Lower lobe of right lung (tissue), 2 donors: ENCODE measurements at places on chromosomes 3 and 15.

DNA sequence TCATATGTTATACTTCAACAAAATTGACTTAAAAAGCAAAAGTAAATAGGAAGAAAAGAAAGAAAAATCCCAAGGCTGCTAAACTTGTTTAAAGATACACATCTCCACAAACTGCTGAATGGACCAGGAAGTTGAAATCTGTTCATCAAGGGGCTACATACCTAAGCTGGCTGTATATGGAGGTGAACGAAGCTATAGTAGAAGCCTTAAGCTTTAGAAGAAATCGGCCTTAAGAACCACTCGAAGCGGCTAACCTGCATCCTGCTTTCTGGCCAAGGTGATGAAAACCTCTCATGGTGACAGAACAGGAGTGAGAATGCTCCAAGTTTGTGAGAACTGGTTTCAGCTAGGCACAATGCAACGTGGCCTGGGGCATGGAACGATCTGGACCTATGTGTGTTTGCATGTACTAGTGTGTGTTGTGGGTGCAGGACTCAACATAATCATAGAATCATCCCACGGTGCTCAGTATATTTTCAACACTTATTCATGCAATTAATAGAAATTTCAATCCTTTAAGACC lies 31.3 kb upstream of the SPTBN5 start:
- no peak for DNase-seq

DNA sequence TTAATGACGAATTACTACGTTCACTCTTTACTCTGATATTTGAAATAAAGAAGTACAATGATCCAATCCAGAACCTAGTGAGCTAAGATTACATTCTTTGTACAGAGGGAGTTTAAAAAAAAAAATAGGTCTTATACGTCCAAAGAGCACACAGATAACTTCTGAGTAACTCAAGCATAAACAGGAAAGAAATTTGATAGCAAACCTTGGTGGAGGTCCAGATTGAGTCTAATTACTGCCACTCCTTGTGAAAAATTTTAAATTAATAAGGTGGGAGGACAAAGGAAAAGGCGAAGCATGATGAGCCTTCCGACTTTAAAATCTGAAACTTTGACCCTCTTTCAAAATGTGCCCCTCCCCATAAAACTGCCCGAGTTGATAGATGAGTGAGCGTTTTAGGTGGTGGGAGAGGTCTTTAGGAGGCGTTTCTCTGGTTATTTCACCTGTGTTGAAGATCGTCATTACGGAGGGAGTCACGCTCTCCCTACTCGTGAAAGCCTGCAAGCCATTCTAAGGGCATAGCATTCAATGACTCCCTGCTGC lies 127.0 kb upstream of the ROBO2 start:
- DNase-seq = no peak

- DNase-seq = no peak
Observed at GRCh38 chr3:127067116-127067910, 84.4 kb downstream of the PLXNA1 start.

- DNase-seq = no peak
Observed at GRCh38 chr15:70835415-70835814, 18.5 kb downstream of the LARP6 start.

- DNase-seq = no peak
Observed at GRCh38 chr3:188646592-188646991, 492.6 kb downstream of the LPP start.

GRCh38 chr15:83930392-83931212 lies 276.7 kb downstream of the ADAMTSL3 start:
- no peak for DNase-seq

DNA sequence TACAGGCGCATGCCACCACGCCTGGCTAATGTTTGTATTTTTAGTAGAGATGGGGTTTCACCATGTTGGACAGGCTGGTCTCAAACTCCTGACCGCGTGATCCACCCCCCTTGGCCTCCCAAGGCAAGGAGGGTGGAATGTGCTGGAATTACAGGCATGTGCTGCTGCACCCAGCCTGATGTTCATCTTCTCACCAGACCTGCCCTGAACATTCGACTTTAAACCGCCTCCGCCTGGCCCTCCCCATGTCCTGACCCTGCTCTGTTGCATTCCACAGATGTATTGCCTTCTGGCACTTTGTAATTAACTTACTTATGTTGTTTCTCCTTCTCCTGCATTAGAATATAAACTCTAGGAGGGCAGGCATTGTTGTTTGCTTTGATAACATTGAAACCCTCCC lies 102.1 kb downstream of the LINGO1 start:
- no peak for DNase-seq

DNA sequence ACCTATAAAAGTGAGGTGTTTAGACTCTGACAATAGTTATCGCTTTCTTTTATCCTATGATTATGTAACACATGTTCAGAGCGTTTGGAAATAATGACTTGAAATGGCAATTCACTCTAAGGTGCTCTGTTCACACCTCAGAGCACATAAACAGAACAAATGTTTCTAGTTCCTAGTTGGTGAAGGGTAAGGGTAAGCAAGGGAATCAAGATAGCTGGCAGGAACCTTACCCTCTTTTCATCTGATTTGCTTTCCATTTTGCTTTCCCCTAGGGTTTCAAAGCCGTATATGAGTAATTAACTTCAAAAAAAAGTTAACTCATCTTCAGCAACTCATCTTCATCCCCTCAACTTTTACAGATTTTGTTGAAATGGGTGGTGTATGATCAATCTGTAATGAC lies 2.3 kb upstream of the ATOSA start:
- no peak for DNase-seq

- no peak for DNase-seq
Observed at GRCh38 chr3:107600780-107601179, 78.0 kb downstream of the BBX start.

DNA sequence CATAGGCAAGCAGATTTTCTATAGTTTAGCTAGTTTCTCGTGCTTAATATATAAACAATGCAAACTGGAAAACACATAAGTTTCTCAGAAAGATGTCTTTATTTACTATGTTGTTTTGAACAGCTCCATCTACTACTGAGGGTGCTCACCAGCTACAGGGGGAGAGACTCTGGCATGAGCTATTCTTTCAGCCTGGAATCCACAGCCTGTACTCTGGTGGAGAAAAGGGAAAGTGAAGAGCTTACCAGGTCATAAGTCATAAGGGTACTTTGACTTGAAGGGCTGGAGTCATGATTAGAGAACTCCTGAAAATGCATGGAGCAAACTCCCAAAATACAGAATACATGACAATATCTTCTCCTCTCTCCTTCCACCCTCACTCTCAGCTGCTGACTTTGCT lies 4.4 kb upstream of the AVEN start:
- DNase-seq = no peak

GRCh38 chr3:105414841-105415240 lies 48.1 kb downstream of the ALCAM start:
- DNase-seq = no peak
